Fibroblast of lung (primary cell): ENCODE measurements at places on chromosomes 11 and 22.

DNA sequence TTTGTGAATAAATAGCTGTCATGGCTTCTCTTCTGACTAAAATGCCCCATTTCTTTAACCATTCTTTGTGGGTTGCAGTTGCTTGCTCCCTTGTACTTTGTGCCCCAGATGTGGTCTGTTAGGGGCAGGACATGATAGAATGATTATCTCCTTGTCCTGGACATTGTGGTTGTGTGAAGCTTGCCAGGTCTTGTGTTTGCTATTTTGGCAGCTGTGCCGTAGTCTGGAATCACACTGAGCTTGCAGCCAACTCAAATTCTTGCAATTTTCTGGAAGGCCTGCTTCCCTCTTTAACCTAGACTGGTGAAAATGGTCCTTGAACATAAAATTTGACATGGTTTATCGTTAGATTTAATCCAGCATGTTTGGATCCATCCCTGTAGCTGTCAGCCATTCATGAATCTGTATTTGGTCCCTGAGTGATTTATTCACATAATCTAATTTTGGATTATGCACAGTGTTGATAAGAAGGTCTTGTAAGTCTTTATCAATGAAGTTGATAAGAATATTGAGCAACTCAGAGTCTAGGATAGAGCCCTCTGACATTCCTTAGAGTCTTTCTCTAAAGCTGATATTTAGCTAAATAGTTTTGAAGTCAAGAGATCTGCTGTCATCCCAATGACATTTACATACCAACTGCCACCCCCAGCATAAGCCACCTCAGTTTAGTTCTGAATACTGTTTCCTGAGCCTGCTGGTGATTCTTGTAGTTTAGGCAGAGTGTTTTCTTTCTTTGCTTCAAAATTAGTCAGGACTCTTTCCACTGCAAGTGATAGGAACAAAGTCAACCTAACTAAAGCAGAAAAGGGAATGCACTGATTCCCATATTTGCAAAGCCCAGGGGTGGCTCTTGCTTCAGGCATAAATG lies 9.8 kb downstream of the SPON1 start:
- H3K36me3 ChIP-seq = no peaks in the 10 kb centered on the region
- H3K4me1 ChIP-seq = no peaks in the 10 kb centered on the region
- no peak overlapping the region for H3K27ac ChIP-seq
- DNase-seq = peak; percentile 36

DNA sequence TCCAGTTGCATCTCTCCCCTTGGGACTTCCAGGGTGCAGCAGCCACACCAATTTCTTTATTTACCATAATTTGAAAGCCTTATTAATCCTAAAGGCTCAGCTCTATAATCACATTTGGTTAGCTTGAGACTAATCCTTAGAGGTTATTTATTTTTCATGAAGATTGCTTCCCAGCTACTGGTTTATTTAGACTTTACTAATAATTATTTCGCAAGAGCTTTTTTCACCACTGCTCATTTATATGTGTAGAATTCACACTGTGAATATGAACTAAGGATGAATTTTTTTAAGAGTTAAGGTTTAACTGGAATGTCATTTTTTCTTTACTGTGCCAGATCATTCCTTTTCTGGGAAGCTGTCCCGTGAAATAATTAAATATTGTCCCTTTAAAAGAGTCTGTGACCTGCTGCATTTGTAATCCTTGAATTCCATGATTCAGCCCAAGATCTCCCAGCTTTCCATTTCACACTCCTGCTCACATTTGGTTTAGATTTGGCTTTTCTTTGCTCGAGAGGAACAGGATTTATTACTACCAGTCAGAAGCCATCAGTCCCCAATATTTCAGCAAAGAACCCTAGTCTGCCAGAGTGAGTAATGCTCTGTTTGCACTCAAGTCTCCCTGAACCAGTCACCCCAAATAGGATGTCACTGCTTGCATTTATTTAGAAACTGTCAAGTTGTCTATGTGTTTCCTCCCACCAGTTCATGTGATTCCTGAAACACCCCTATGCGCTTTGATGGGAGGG lies 4.4 kb upstream of the CD44 start:
- peak; percentile 33 for DNase-seq
- H3K36me3 ChIP-seq = no peaks in the 10 kb centered on the region
- H3K27ac ChIP-seq = no peak overlapping the region
- H3K4me3 ChIP-seq = no peak overlapping the region
- H3K27me3 ChIP-seq = no peaks in the 10 kb centered on the region

DNA sequence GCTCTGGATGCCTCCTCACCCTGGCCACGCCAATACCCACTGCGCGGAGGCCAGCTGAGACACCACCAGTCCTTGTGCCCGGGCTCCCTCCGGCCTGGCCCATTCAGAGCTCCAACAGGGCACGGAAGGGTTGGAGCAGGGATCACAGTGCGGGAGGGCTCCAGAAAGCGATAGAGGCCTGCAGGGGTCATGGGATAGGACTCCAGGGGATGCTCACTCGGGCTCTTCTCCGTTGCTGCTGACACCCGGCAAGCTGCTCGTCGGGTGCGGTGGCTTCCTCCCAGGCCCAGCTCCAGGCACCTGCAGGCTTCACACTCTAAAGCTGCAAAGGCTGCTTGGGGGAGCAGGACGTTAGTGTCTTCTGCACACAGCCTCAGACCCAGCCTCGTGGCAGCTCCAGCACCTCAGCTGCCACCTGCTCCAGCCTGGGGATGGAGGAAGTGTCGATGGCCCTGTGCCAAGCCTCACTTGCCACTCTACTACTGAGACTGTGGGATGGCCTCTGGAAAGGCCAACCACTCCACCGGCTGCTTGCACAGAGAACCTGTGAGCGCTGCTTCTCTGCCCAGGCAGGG lies 10.6 kb downstream of the WNT7B start:
- H3K4me1 ChIP-seq = peaks cover 8% of the 10 kb centered on the region
- DNase-seq = no peak
- H3K27me3 ChIP-seq = peaks cover 2% of the 10 kb centered on the region
- H3K4me3 ChIP-seq = no peak overlapping the region

DNA sequence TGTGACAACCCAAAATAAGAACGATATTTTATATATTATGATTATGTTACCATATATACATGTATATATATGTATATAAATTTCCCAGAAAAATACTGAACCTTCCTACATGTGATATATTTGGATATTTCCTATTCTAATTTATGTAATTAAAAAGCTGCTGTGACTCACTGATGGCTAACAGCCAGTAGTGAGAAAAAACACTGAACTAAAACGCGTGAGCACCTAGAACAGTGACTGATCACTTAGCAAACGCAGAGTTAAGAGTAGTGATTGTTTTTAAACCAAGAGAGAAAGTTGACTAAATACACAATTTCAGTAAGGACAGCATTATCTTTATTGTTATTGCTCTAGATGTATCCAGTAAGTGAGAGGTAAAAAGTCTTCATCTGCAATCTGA lies 213.8 kb downstream of the TMEM135 start:
- no peak overlapping the region for H3K4me3 ChIP-seq
- H3K36me3 ChIP-seq = no peaks in the 10 kb centered on the region
- no peaks in the 10 kb centered on the region for H3K27me3 ChIP-seq
- H3K27ac ChIP-seq = no peak overlapping the region
- no peak for DNase-seq

GRCh38 chr22:41989246-41989645 lies 9.3 kb upstream of the WBP2NL start:
- DNase-seq = no peak
- H3K36me3 ChIP-seq = no peaks in the 10 kb centered on the region

GRCh38 chr22:19239464-19239863 lies 52.1 kb downstream of the CLTCL1 start:
- DNase-seq = no peak
- H3K4me1 ChIP-seq = no peaks in the 10 kb centered on the region
- no peak overlapping the region for H3K27ac ChIP-seq
- H3K36me3 ChIP-seq = peaks cover 2% of the 10 kb centered on the region
- H3K27me3 ChIP-seq = no peaks in the 10 kb centered on the region

- no peak for DNase-seq
- H3K4me1 ChIP-seq = no peaks in the 10 kb centered on the region
- no peak overlapping the region for H3K27ac ChIP-seq
- no peaks in the 10 kb centered on the region for H3K27me3 ChIP-seq
- H3K4me3 ChIP-seq = no peak overlapping the region
- H3K36me3 ChIP-seq = no peaks in the 10 kb centered on the region
These were observed 39.0 kb downstream of the SLC22A12 start for GRCh38 chr11:64629796-64630562.

DNA sequence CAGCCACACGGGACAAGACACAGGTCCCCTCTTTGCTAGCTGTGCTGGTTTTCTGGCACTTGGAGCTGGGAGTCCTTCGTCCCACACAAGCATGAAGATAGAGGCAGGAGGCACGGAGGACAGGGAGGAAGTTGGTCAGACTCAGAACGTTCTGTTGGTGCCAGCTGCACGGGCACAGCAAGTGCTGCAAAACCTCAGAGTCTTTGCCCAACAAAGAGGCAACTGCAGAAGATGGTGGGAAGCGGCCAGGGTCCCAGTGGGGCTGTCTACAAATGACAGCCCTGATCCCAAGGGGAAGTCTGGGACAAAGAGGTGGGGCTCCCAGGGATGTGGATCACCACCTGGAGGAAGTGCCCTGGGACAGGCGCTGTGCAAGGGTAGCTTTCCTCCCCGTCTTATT lies 9.4 kb upstream of the OSM start:
- no peak overlapping the region for H3K4me3 ChIP-seq
- H3K27ac ChIP-seq = no peak overlapping the region
- H3K4me1 ChIP-seq = peaks cover 2% of the 10 kb centered on the region
- H3K36me3 ChIP-seq = no peaks in the 10 kb centered on the region

DNA sequence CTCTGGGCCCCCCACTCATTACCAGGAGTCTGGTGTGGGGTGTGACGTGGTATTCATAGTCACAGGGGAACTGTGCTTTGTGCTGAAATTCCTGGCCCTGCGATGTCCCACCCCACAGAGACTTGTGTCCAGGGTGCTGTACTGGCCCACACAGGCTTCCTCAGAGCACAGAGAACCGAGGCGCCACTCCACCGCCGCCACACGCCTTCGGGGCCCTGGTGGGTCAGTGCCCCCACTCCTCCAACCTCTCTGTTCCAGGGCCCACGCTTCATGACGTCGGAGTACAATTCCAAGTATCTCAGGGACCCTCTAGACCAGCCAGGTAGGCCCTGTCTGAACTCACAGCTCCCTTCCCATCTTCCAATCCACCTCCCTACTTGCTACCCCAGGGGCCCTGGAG lies 23.5 kb upstream of the LRRC10B start:
- no peak for DNase-seq
- peaks cover 12% of the 10 kb centered on the region for H3K4me1 ChIP-seq
- no peak overlapping the region for H3K4me3 ChIP-seq
- no peak overlapping the region for H3K27ac ChIP-seq
- peaks cover 7% of the 10 kb centered on the region for H3K27me3 ChIP-seq
- no peaks in the 10 kb centered on the region for H3K36me3 ChIP-seq

DNA sequence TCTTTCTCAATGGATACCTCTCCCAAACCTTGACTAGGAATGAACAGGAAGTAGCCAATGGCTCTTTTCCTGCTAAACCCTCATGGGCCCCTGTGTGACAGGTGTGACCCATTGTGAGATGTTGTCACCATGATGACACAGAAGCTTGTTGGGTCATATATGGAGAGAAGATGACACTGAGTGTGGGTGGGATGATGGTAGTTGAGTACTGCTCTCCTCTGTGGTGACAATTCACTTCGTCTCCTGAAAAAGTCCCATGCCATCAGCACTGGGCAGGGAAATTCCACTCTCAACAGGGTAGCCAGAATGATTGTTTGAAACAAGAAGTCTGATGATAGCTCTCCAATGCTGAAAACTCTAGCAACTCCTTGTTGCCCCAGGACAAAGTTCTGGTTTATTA lies 94.0 kb upstream of the SEZ6L start:
- no peaks in the 10 kb centered on the region for H3K36me3 ChIP-seq
- H3K27ac ChIP-seq = no peak overlapping the region
- no peaks in the 10 kb centered on the region for H3K27me3 ChIP-seq
- no peak overlapping the region for H3K4me3 ChIP-seq
- no peaks in the 10 kb centered on the region for H3K4me1 ChIP-seq

DNA sequence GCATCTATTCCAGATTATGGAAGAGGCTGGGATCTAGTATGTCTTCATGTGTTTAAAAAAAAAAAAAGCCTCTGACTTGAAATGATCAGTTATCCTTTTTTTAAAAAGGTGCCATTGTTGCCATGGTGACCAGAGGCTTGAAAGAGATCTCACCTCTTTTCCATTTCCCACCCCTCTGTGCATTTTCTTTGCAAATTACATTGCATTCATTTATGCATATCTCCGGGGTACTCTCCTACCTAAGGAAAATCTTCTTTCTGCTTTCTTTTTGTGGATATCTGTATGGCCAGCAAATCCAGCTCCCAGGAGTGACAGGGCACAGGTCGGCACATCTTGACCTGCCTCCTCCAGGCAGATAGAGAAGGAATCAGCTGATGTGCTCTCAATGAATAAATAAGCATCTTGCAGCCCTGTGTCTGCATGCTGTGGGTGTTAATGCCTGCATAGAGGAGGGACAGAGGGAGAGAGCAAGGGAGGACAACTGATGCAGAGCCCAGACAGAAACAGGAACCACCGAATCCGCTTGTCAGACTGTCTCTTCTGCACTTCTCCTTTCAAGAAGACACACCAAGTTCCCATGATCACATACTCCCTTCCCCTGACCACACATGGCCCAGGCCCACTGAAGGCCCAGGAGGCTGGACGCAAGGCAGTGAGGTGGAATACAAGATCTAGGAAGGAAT lies 50.9 kb downstream of the CWC15 start:
- H3K4me3 ChIP-seq = no peak overlapping the region
- no peak overlapping the region for H3K27ac ChIP-seq
- H3K4me1 ChIP-seq = peaks cover 27% of the 10 kb centered on the region
- DNase-seq = no peak
- H3K36me3 ChIP-seq = no peaks in the 10 kb centered on the region

DNA sequence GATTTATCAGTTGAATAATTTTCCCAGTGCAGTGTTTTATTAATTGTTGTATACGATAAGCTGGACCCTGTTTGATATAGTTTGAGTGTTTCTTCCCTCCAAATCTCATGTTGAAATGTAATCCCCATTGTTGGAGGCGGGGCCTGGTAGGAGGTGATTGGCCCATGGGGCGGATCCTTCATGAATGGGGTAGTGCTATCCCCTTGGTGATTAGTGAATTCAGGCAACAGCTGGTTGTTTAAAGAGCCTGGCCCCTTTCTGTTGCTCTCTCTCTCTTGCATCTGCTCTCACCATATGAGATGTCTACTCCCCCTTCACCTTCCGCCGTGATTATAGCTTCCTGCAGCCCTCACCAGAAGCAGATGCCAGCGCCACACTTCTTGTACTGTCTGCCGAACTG lies 1.5 kb downstream of the OR5A1 start:
- no peak overlapping the region for H3K27ac ChIP-seq
- H3K4me1 ChIP-seq = no peaks in the 10 kb centered on the region
- H3K27me3 ChIP-seq = no peaks in the 10 kb centered on the region
- H3K4me3 ChIP-seq = no peak overlapping the region
- DNase-seq = no peak
- no peaks in the 10 kb centered on the region for H3K36me3 ChIP-seq
